ENCODE measurements at places on chromosomes 7 and 10.

DNA sequence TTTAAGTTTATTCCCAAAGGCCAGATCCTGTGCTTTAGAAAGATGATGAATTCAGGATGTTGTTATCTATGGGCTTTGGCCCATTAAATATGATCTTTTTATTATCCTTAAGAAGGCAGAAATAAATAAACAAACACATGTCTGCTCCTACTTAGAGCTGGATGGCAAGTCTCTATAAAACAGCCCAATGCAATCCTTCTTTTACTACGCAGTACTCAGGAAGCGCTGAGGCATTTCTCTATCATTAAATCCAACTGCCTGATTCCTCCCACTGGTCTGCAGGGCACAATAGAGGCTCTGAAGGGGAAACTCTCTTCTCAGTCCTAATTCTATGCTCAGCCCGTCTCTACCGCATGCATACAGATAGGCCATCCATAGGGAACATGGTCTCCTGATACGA, 144.5 kb upstream of the TMEM72 start:
- DNase-seq, result no peak

- DNase-seq, result no peak
Observed at GRCh38 chr7:151570366-151570915, 50.7 kb upstream of the RHEB start.

DNA sequence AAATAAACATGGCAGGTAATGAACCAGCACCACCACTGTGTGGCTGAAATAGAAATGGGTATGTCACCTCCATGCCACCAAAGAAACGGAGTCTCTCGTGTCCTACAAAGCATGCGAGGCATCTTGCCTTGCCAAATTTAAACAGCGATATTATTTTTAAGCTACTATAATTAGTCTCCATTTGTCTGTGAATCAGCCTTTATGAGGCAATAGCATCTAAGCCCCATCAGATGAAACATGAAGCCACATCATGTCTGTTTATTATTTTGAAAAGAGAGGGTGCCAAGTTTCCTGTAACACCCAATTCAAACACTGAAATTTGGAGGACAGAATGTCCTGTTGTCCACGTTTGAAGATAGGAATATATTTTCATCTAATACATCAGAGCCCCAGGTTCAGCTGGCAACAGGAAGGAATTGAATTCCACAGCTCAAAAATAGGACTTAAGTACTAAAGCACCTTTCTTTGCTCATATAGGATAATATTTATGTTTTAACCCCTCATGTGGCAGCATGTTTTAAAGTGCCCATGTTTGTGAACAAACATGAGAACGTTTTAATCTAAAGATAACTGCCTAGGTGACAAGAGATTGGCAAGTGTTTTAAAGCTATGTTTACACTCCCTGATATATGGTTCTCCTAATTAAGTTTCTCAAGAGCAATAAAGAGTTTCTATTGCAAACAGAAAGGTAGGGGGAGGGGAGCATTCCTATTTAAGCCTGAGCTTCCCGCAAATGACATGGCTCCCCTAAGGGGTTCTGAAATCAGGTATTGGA, 86.8 kb downstream of the SORBS1 start:
- no peak for DNase-seq

DNA sequence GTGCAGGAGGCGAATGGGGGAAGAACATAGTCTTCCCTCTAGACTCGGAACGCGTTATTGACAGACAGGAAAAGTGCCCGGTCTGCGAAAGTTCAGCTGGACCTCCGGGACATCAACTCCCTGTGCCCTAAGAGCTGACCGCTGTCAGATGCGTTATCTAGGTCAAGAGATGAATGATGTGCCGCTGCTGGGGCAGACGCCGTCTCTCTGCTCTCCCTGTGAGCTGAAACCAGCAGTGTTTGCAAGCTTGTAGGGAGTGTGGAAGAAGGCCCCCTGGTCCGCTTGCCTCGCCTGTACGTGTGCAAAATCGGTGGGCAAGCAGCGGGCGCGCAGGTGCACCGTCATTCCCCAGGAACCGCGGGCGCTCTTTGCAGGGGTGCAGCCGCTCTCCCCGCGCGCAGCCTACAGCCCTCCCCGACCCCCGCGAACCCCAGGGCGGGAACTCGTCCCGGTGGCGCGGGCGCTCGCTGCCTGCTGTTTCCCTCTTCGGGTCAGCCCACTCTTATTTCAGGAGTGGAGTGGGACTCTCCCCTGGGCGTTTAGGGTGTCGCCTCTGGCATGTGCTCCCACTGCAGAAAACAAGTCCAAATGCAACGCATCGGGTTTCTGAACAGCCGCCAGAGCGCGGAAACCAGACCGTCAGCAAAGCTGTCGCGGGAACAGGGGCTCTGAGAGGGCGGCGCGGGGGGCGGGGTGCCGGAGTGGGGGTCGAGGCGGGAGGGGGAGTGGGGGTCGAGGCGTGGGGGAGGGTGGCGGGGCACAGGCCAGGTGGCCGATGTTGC, 1.8 kb upstream of the PFKFB3 start:
- DNase-seq, result peak; percentile 19

- DNase-seq, result peak; percentile 76
Observed at GRCh38 chr10:128263891-128264688, 137.9 kb upstream of the MKI67 start.

- no peak for DNase-seq
Observed at GRCh38 chr10:128971374-128972035, 495.5 kb upstream of the MGMT start.

- DNase-seq, result no peak
Observed at GRCh38 chr10:122567056-122567660, 6.6 kb downstream of the DMBT1 start.

DNA sequence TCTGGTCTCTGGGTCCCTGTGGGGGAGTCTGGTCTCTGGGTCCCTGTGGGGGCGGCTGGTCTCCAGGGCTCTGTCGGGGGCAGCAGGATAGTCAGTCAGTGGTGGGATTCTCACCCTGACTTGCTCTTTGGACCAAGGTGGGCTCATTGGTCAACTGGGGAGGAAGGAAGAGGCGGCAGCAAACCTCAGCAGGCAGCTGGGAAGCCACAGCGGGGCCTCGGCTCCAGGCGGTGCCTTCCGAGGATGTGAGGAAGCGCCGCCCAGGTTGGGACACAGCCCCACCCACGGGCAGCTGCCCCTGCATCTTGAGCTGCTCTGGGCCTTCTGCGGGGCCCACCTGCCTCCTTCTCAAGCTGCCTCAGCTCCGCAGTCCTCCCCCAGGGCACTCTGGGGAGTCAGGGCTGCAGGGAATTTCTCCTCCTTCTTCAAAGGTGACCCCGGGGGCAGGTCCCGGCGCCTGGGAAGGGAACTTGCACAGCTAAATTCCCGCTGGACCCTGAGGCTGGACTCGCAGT, 20.4 kb upstream of the KNDC1 start:
- DNase-seq, result peak; percentile 6

GRCh38 chr7:122383934-122384333, 79.4 kb upstream of the FEZF1 start:
- DNase-seq, result no peak

All from dorsolateral prefrontal cortex (tissue), 122 donors.